ENCODE measurements at places on chromosomes 1 and 21. TPM values are rescaled to one million over a fixed set of nuclear protein-coding genes. Genes with fewer than 3 reads are reported as not detected.
A peak's percentile ranks its signal among the peaks of the same experiment; 100 is the strongest.

DNA sequence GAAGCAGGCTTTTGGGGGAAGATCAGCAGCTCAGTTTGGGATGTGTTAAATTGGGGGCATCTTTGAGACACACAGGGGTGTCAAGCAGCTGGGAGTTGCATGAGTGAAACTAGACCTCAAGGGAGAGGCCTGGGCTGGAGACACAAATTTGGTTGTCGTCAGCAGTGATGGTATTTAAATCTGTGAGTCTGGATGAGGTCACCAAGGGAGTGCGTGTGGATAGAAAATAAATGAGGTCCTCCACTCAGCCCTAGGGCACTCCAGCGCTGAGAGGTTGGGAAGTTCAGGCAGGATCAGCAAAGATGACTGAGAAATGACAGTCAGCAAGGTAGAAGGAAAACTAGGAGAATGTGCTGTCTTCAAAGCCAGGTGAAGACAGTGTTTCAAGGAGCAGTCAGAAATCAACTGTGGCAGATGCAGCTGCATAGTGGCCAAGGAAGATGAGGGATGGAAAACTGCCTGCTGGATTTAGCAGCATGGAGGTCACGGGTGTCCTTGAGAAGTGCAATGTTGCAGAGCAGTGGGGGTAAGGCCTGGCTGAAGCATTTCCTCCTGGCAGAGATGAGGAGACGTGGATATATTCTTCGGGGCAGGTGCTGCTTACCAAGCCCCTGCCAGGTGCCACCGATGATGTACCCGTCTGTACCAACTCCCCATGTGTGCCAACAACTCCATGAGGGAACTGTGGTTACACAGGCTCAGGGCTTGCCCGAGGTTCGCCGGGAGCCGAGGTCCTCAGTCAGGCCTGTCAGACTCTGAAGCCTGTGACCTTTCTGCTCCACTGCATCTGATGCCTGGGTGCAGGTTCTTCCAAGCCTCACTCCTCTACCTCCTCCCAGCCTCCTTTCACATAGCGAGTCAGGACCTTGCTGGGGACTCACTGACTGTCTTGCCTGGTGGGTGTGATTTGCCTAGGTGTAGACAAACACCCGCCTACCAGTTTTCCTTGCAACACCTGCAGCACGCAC is 11.3 kb downstream of the MAP7D1 start:
- DNase-seq = no peak

DNA sequence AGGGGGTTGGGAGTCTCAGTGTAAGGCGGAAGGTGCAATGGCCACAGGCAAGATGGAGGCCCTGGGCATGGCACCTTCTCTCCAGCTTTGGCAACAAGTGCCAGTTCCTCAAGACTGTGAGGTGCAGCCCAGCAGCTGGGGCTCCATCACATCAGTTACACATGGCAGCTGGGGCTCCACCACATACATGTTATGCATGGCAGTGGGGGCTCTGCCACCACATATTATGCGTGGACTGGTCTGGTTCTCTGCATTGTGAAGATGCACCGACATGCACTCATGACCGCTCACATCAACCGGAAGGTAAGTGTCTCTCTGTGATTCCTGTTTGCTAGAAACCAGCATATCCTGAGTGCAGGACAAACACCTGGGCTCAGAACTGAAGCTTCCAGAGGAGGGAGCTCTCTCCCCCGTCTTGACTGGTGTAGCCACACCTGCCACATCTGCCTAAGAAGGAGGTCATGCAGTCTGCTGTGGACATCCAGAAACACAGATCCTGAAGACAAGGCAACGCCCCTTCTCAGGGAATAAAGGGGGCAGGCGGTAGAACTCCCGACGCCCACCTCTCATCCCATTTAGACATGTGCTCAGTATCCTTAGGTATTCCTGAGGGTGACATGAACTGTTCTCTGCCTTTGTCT is 104.1 kb upstream of the TMPRSS2 start:
- DNase-seq = peak; percentile 63

MEX3A gene
- 8.4 TPM for polyA plus RNA-seq

DENND1B gene
- 10.9 TPM for polyA plus RNA-seq

DNA sequence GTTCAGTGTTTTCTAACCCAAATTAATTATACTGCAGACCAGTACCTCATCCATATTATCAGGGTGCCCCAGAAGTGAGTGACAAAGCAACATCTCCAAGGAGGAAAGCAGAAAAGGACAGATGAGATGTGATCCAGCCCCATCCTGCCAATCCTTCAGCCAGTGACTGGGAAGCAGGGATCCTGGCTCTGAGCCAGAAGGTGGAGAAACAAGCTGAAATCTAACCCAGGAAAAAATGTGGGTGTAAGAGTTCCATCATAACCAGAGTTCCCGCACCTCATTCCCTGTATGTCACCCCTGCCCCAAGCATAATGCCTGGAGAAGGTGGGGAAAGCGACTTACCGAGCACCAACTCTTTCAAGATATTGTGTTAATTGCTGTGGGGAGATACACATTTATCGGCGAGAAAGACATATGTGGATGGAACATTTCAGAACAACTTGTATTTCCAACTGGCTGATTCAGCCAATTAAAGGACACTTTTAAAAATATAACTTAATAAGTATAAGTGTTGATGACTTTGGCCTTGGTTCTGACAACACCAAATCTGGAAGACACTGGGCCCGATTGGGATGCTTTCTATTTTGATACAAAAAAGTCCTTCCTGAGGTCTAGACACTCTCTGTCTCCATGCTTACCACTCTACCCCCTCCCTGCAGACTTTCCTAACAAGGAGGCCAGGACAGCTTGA is 14.9 kb downstream of the PLEKHA6 start:
- DNase-seq = no peak

AMPD1 gene
- polyA plus RNA-seq = 0.13 TPM

- no peak for DNase-seq
Observed at GRCh38 chr1:226641671-226642231, 93.2 kb downstream of the STUM start.

- no peak for DNase-seq
Observed at GRCh38 chr1:247646867-247647266, 32.7 kb downstream of the OR13G1 start.

- no peak for DNase-seq
Observed at GRCh38 chr1:69940231-69940630, 265.1 kb downstream of the LRRC40 start.

GRCh38 chr1:3379934-3380333 is 74.5 kb upstream of the ARHGEF16 start:
- no peak for DNase-seq

SERINC2 gene
- polyA plus RNA-seq = 65.3 TPM

TFAP2E gene
- polyA plus RNA-seq = 1.9 TPM

- DNase-seq = peak; percentile 74
Observed at GRCh38 chr1:160205242-160206035, at the start of gene PEA15. Gene PEA15, plus strand, starts transcription at chr1:160205384. Its CDS starts 6,161 bp downstream, at chr1:160211545.

DNA sequence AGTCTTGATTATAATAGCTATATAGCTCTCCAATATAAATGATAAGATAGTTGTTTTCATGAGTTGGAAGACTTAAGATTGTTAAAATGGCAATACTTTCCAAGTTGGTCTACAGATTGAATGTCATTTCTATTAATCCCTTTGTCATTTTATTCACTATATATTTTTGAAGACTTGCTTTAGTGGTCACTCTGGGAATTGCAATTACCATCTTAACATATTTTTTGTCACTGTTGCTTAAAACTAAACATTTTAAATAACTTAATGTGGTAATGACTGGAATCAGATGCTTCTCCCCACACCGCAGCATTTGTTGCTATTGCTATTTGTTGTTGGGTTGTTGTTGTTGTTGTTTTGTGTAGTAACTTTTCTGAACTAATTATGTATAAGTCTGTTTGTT is 1592.9 kb downstream of the MRPL39 start:
- DNase-seq = no peak

DNA sequence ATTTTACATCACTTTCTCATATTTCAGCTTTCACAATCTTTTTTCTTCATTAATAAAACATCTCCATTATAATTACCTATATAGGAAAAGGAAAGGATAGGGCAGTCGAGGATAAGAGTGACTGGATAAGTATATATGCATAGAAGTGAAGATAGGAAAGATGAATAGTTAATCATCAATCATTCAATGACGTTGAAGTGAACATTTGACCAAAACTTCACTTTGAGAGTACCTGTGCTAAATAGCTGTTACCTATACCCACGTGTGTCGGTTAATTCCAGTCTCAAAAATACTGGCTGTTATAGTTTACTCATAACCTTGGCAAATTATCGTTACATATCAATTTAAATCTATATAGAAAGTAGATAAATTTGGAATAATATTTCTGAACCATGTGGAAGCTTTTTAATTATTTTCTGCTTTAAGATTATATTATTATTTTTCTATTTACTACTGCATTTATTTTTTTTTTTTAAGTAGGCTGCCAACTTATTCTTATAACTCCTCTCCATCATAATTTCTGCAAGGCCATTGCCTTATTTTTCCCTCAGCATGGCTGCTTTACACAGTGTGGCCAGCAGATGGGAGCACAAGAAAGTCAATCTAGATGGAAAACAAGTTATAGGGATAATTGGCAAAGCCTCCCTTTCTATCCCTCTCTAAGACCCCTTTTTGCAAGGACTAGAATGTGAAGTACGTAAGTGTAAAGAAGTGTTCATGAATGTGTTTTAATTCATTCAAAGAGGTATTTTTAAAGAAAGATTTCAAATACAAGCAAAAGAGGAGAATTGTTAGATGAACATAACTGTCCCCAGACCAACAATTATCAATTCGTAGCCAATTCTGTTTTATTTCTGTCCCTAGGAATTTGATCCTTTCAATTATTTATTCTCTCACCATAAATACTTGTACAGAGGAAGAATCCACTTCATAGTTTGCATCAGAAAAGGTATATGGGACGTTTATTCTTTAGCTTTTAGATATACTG is 290.4 kb downstream of the KCNT2 start:
- DNase-seq = peak; percentile 1

DNA sequence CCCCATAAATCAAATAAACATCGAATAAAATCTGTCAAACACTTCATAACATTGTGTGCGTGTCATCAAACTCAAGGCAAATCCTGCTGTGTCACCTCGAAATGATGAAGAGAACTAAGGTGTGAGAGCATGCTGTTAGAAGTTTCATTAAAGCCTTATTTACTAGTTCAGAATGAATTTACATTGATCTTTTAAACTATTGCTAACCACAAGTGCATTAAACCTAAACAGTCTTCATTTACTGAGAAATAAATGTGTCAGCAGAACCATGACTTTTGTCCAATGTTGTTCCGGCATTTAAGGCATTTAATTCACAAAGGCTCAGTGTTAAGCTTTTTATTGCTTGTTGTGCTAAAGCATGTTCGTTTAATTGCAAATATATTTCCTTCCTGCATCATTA is 474.4 kb downstream of the SETD4 start:
- DNase-seq = no peak

HSD11B1 gene
- polyA plus RNA-seq = 0.31 TPM

CA6 gene
- polyA plus RNA-seq = not detected

DNA sequence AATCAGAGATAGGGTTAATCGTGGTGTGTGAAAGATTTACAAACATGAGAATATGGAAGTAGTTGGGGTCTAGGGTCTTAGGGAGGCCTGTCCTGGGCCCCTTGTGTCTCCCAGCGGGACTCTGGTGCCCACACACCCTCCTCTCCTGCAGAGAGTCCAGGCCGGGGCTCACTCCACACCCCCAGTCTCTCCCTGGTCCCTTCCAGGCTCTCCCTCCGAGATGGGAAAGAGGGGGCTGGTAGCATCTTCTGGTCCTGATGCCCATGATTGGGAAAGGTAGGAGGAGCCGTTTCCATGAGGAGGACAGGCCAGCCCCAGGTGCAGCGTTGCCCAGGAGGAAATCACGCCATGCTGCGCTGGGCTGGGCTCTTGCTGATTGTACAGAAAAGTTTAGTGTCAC is 26.6 kb downstream of the PCNT start:
- no peak for DNase-seq

GRCh38 chr21:40766381-40766780 is 80.6 kb downstream of the DSCAM start:
- no peak for DNase-seq

GRCh38 chr1:228743405-228743804 is 8.1 kb downstream of the RHOU start:
- no peak for DNase-seq

DNA sequence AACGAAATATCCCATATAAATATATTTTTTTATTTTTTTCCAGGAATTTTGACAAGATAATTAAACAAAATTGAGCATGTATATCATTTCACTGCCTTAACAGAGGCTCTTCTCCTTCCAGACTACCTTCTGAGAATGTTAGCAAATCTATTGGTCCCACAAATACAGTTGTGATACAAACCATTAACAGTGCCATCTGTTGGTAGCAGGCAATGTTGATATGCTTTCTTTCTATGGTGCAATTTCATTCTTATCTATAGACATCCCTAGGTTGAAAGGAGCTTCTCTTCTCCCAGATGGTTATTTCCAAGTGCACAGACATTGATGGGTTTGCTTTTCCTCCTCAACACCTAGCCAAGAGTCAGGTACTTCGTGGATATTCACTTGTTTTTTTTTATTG is 303.6 kb downstream of the USH2A start:
- DNase-seq = peak; percentile 36

DNA sequence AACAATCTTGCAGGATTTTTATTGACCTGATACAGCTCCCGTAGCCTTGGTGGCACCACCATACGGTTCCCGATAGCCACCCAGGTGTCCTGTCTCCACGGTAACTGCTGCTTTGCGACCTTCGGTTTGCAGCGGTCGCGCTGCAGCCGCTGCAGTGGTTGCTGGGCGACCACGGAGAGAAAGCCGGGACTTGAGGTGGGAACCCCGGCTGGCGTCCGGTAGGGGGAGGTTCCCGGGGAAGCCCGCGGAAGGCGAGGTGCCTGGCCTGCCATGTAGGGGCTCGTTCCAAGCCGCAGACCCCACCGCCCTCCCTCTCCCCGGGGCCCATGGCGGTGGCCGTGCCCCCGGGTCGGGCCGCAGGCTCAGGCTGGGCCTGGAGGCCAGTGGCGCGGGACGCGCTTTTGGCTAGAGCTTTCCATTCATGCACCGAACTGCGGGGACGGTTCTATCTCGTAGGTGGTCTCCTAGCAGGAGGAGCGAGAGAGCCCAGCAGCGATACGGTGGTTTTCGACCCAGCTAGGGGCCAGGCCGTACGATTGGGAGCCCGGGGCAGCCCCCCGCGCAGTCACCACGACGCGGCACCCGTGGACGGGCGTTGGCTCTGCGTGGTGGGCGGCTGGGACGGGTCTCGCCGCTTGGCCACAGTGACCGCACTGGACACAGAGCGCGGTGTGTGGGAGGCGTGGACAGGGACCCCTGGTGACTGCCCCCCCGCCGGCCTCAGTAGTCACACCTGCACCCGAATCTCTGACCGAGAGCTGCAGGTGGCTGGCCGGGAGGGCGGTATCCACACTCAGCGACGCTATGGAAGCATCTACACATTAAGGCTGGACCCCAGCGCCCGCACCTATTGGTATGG is at the start of gene KLHDC9:
Gene KLHDC9 (plus strand): TSS at position 152 of the 859 bp plus-strand sequence. CDS start 175 bp downstream, at position 327.
- DNase-seq = peak; percentile 94

GRCh38 chr21:15112858-15113257 is 48.1 kb upstream of the NRIP1 start:
- DNase-seq = no peak

ATAD3B gene
- 21.8 TPM for polyA plus RNA-seq

CLEC20A gene
- 0.09 TPM for polyA plus RNA-seq

DNA sequence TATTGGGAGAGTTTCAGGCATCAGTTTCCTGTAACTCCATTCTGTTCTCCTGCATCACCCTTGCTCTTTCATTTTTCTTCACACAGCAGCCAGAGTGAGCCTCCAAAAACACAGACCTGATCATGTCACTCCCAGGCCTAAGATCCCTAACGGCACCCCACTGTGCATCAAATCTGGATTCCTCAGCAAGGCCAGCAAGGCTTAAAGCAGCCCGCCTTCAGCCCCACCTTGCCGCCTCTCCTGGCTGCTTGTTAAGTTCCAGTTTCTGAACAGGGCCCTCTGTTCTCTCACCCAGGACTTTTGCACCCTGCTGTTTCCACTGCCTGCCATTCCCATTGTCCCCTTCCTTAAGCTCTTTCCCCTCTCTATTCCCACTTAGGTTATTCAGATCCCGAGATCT is 29.3 kb downstream of the C1orf116 start:
- no peak for DNase-seq

- DNase-seq = peak; percentile 90
Observed at GRCh38 chr1:2212532-2213491, 15.3 kb upstream of the SKI start.

Data from large intestine (tissue), 12 donors.